ENCODE measurements at places on chromosomes 16 and 17. TPM values are rescaled to one million over a fixed set of nuclear protein-coding genes. Genes with fewer than 3 reads are reported as not detected.

Gene KCNAB3
- 5.3 TPM for polyA plus RNA-seq

Gene RNU2-1
- polyA plus RNA-seq, result not detected

DNA sequence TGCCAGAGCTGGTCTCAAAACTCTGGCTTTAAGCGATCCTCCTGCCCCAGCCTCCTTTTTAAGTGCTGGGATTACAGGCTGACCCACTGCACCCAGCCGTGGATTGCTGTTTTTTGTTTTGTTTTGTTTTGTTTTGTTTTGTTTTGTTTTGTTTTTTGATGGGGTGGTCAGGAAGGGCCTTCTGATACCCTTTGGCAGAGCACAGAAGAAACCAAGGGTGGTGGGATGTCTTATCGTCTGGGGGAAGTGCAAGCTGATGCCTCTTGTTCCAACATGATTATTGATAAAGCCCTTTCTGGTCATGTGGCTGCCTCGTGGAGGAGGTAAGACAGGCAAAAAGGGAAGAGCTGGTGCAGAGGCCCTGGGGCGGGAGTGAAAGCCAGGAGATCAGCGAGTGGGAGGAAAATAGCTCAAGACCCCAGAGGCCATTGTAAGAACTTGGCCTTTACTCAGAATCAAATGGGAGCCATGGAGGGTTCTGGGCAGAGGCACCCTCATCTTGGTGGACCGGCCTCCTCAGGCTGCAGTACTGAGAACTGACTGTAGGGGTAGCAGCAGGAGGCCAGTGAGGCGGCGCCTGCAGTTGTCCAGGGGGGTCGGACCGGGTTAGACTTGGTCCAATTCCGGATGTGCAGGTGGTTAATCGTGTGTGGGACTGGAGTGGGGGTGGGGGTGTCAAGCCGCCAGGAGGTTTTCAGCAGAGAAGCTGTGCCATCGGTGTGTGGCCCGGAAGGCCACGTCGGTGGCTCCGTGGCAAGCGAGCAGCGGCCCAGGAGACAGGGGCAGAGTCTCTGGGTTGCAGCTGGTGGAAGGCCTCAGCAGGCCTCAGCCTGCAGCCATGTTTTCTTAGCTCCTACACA is 84.4 kb upstream of the GSE1 start:
- DNase-seq, result no peak

GRCh38 chr17:43932923-43933322 is 9.4 kb downstream of the PPY start:
- no peak for DNase-seq

All from large intestine (tissue), 12 donors.